AG20443 (cell line): ENCODE measurements at places on chromosomes 11 and 22.

DNA sequence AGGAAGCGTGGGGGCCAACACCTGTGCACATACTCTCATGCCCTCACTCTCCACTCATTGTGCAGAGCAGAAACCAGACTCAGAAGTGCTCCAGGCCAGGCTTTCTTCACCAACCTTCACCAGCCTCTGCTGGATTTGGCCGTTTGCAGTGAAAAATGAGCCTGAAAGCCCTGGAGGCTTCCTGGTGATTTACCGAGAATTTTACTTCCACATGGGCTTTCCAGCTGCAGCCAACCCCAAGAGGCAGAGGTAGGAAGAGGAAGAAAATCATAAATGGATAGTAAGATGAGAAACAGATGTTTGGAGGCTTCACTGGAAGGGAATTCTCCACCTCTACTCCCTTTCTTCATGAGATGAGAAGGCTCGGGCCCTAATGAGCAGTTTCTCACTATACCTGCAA lies 155.4 kb downstream of the ETS1 start:
- no peak for DNase-seq

GRCh38 chr11:69199583-69200315 lies 44.0 kb downstream of the SMIM38 start:
- no peak for DNase-seq

GRCh38 chr11:98234698-98235097 lies 786.1 kb upstream of the CNTN5 start:
- DNase-seq: no peak

- no peak for DNase-seq
Measured at GRCh38 chr11:84372381-84372950, 1086.3 kb upstream of the CCDC90B start.

GRCh38 chr11:125950178-125950490 lies 4.3 kb downstream of the VSIG10L2 start:
- DNase-seq: no peak

DNA sequence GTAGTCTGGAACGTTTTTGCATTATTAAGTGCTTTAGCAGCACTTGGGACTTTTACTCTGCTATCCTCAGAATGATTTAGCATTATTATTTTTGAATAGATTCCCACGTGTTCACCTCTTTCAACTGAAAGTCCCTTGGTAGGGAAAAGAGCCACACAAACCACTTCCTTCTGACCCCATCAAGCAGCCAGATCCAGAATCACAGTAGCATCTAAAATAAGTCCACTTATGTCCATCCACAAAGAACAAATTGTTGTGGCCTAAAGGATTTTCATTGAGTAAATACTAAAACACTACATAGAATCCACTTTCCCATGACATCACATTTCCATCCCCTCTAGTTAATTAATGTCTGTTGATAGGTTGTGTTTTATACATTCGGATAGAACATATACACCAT lies 381.7 kb downstream of the AASDHPPT start:
- DNase-seq: no peak

- peak; percentile 86 for DNase-seq
Measured at GRCh38 chr11:65903068-65903481, 2.9 kb upstream of the FOSL1 start.

DNA sequence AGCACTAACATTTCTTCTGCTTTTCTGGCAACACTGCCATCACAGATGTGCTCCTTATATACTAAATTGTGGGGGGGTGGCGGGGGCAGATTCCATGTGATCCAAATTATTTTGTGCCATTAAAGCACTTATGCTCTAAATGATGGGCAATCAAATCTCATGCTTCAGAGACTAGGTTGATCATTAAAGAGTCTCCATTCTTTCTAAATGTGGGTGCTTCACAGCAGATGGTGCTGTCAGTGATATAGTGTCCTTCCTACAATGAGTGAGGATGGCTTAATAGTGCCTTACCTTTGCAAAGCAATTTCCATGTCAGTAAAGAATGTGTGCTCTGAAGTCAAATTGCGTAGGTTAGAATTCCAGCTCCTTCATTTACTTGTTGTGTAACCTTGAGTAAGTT lies 589.8 kb downstream of the ETS1 start:
- DNase-seq: no peak

- DNase-seq: no peak
Measured at GRCh38 chr22:19065929-19066328, 56.3 kb downstream of the DGCR2 start.

DNA sequence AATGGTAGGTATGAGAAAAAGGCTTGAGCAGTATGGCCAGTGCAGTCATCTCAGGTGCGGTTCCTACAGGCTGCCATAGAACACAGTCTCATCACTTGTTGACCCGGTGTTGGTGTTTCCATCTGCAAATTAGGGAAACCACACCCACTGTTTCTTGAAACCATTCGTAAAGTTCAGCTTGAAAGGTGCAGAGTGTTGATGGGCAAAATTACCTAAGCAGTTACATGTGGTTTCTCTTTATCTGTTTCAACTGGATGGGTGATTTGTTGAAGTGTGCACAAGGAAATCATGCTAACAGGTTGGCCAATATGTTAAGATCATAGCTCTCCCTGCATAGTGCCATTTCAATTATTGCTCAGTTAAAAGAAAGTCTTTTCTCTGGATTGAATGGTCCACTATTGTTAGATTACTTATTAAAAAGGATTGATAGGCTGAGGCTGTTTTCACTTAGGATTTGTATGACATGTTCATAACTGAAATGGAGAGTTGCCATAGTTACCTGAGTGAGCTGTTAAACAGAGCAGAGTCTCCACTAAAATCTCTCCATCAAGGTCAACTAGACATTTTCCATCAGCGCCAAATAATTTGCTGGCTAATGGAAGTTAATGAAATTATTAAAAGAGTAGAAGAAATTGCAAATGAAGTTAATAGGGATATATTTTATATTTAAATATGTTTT lies 203.1 kb upstream of the MTMR2 start:
- DNase-seq: no peak

- no peak for DNase-seq
Measured at GRCh38 chr22:29314537-29315285, 786 bp downstream of the RASL10A start.

DNA sequence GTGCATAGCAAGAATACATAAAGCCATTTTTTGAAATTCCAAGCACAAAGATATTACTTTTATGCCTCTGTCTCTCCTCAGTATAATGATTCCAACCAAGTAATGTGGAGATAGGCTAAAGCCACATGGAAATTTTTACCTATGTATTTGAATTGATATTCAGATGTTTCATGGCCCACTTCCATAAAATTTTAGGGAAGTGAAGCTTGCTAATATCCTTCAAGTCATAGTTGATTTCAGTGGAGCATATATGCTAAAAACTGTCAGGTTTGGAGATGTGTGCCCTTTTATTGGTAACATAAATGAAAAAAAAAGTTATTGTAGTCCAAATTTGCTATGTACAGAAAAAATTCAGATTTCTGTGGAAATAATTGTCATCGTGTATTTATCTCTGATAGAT lies 12.3 kb downstream of the MS4A4E start:
- DNase-seq: no peak

DNA sequence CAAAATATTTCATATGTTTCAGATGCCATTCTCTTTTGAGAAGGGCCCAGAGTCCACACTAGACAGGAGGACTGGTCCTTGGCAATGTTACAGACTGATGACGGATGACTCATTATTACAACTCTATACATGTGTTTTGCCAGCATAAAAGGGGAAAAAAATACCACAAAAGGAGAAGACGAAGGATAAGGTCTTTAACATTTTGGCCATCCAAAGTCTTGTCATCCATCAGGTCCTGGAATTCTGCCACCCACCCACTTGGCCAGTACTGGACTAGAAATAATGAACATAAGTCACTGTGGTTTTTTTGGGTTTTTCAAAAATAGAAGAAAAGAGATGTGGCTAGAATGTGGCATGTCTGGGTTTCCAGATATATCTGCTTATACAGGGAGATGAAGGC lies 57.7 kb upstream of the BDNF start:
- DNase-seq: peak; percentile 54
